Hepatic stellate cell (primary cell): ENCODE measurements at places on chromosomes 12 and 14.
A peak's percentile ranks its signal among the peaks of the same experiment; 100 is the strongest.

DNA sequence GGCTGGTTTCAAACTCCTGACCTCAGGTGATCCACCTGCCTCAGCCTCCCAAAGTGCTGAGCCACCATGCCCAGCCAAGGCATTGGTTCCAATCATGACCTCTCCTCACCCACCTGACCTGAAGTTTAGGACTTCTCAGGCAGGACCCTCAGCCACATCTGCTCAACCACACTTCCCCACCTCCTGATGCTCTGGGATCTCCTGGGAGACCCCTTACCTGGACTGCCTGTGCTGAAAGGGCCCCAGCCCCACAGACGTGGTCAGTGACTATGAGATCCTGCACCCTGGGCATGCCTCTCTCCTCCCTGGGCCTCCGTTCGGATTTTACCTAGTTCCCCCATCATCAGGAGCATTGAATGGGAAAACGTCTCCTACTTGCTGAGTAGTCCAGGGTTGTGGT is 18.0 kb downstream of the GSC start:
- DNase-seq: no peak

GRCh38 chr12:48489012-48489411 is 6.7 kb downstream of the C12orf54 start:
- no peak for DNase-seq

GRCh38 chr14:89609500-89610100 is 192.6 kb upstream of the FOXN3 start:
- no peak for DNase-seq

DNA sequence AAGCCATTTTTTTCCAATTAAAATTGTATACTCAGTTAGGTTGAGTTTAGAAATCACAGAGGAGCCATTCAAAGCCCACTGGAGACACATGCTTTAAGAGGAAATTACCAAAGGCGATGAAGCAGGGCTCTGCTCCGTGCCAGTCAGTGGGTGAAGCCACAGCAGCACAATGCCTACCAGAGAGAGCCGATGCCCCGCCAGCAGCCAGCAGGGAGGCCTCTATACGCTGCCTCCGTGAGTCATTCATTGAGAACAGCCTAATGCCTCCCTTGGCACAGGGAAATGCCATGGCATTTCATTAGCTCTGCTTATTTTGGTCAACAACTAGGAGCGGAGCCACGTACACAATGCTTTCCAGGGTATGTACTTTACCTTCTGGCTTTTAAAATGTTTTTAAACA is 197.8 kb upstream of the FRMD6 start:
- no peak for DNase-seq

- no peak for DNase-seq
Measured at GRCh38 chr12:106893451-106893850, 62.3 kb upstream of the TMEM263 start.

GRCh38 chr14:59189091-59189785 is 771 bp downstream of the DAAM1 start:
- DNase-seq: peak; percentile 22

DNA sequence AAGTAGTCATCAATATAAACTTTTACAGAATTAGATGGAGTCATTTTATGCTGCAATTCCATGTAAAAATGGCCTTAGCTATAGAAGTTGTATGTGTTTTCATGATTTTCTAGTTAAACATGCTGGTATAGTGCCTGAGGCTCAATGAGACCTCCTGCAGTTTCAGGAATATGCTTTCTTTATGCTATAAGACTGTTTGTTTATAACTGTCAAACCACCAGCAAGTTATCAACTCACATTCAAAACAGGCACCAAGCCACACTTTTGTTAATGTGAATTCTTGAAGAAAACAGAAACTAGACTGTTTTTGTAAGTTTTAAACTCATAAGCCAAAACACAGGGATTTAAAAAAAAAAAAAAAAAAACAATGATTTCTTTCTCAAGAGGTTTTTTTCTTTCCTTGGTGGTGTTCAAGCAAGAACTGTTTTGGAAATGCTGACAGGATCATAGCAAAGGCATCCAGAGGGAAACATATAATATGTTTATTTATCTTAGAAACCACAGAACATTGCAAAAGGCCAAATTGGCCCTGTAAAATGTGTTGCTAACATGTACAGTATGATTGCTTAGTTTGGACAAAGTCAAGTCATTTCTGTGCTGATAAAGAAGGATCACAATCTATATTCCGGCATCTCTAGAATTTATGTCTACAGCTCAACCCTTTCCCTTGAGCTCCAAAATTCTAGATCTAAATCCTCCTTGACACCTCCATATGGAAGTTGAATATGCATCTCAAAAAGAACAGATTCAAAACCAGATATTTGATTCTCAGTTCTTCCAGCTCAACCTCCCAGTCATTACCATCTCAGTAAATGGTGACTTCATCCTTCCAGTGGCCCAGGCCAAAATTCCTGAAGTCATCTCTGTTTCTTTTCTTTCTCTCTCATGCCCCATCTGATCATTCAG is 29.0 kb upstream of the LUM start:
- peak; percentile 20 for DNase-seq

GRCh38 chr14:103561381-103562178 is 877 bp downstream of the BAG5 start:
- DNase-seq: peak; percentile 75

GRCh38 chr12:128857133-128857763 is 4.0 kb downstream of the GLT1D1 start:
- no peak for DNase-seq

DNA sequence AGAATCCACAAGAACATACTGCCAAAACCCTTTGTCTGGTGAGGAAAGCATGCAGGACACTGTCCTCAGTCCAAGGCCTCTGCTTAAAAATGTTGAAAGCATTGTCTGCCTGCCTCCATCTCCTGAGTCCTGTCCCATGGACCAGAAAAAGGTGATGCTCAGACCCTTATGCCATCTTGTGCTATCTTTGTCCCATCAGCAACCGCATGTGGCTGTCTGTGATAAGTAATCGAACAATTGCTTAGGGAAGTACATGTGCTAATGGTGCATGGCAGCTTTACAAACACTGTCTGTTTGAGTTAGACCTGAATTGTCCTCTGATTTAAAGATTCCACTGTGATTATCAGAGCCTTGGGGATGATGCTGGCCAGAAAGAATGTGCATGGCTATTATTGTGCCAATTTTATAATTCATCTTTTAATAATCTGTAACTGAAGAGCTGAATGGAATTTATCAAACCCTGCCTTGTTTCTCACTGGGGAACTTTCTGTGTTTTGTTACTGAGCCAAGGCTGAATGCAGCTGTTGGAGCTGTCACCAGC is 177.5 kb downstream of the DACT1 start:
- peak; percentile 48 for DNase-seq

DNA sequence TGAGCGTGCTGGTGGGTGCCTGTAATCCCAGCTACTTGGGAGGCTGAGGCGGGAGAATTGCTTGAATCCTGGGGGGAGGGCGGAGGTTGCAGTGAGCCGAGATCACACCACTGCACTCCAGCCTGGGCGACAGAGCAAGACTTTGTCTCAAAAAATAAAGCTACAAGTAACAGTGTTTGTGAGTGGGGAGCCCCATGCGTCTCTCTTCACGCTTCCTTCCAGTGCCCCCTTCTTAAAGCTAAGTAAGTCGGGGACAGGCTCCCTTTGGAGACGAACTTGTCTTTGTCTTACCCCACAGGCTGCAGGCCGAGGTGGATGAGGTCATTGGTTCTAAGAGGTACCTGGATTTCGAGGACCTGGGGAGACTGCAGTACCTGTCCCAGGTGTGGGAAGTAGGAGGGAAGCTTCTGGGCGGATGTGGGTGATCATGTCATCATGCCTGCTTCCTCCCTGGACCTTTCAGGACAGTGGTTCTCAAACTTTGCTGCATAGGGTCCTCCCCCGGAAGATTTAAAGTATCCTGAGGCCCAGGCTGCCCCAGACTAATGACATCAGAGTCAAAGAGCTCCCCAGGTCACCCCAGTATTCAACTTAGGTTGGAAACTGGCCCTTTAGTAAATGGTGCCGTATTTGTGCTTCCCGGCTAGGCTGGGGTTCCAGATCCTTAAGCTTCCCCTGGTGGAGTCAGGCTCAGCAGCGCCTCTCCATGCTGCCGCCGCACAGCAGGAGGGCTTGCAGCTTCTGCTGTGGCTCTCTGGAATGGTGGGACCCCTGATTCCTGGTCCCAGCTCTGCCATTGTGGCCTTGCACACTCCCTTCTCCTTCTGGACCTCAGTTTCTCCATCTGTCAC is 37.1 kb downstream of the CYP46A1 start:
- no peak for DNase-seq

DNA sequence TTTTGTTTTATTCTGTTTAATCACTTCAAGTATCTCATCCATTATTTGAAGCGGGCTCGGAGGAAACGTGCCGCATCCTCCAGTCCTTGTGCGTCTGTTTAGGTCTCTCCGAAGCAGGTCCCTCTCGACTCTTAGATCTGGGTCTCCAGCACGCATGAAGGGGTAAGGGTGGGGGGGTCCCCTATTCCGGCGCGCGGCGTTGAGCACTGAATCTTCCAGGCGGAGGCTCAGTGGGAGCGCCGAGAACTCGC is 311 bp upstream of the LGR5 start:
- DNase-seq: no peak
